Skeletal muscle cell (primary cell): ENCODE measurements at places on chromosomes 13 and 19.

DNA sequence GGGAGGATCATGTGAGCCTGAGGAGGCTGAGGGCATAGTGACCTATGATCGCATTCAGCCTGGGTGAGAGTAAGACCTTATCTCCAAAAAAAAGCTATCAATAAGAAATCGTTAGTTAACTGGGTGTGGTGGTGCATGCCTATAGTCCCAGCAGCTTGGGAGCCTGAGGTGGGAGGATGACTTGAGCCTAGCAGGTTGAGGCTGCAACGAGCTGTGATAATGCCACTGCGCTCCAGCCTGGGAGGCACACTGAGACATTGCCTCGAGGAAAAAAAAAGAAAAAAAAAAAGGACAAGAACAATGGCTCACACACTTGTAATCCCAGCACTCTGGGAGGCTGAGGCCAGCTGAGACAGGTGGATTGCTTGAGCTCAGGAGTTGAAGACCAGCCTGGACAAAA lies 16.2 kb downstream of the PSPC1 start:
- DNase-seq: no peak

DNA sequence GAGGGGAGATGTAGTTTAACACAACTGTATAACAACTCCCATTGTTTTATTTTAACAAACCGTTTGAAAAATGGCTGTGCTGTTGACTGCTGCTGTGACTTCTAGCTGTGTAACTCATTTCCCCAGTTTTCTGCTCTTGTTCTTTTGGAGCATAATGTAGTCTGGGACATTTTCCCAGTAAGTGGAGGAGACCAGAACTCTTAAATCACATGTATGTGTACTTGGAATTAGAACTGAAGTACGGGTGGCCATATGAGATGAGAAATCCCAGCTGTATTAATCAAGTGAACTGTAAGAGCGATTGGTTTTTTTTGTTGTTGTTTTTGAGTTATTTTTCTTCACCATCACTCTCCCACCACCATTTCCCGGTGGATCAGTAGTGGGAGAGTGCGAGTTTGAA lies 49.4 kb upstream of the RNF113B start:
- no peak for DNase-seq

DNA sequence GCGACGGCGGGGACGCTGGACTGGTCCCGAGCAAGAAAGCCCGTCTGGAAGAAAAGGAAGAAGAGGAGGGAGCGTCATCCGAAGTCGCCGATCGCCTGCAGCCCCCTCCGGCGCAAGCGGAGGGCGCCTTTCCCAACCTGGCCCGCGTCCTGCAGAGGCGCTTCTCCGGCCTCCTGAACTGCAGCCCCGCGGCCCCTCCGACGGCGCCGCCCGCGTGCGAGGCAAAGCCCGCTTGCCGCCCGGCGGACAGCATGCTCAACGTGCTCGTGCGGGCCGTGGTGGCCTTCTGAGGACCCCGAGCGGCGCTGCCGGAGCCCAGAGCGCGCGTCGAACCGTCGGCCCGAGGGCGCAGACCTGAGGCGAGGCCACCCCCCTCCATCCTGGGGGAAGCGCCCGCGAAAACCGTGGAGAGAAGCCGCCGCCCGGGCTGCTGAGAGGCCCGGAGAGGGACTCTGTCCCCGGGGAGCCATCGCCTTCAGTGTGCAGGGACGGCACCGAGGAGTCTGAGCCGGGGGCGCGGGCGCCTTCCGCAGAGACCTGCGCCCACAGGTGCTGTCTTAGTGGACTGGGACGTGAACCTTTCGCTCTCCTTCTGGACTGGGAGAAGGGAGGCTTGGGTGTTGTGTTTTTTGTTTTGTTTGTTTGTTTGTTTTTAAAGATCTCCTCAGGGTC lies 3.5 kb downstream of the IER2 start:
- no peak for DNase-seq

DNA sequence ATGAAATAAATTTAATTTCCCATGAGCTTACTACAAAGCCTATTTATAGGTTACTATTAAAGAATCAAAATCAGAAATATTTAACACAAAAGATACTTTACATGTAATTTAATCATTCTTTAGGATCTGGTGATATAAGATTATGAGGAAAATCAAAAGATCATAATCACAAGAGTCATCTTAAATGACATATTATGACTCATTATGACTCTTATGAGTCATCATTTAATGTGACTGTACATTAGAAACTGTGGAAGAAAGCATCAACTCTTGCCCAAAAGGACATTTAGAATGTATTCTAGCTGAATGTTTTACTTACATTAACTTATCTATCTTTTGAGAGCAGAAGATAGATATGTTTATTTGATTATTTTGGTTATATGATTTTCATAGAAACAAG lies 458.6 kb downstream of the DCT start:
- DNase-seq: peak; percentile 10

- peak; percentile 94 for DNase-seq
Observed at GRCh38 chr19:8361921-8362793, 1.8 kb upstream of the ANGPTL4 start.

DNA sequence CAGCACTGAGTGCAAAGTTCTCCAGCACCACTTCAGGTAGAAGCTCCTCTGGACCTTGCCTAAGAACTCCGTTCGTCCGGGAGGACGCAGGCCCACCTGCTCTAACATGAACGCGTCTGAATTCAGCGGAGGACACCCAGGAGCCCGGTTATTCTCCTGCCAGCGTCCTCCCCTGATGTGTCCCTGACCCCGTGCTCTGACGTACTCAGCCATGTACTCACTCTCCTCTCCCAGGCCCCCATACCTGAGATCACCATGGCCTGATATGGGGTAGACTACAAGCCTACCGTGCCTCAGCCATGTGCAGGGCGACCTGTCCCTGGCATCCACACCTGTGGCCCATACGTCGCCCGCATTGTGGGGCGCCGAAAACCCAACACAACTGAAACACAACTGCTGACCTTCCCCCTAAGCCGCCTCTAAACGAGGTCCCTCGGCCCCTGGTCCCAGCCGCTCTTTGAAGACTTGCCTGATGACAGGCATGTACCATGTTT lies 744 bp upstream of the ZNF584 start:
- no peak for DNase-seq

DNA sequence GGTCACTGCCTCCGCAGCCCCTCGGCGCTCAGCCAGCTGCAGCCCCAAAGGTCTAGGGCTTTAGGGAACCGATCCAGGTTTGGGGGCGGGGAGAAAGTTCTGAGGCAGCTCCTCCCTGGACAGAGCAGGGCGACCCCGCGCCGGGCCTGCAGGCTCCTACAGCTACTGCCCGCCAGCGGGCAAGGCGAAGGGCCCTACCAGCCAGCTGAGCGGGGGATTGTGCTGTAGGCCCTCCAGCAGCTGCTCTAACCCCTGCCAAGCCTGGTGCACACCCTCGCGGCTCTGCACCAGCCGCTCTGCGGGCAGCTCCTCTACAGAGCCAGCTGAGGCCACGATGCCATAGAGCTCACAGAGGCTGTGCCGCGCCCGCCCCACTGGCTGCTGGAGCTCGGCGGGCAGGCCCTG lies 14.0 kb downstream of the PLIN4 start:
- no peak for DNase-seq

- no peak for DNase-seq
Observed at GRCh38 chr19:30563691-30564090, 191.5 kb downstream of the ZNF536 start.
